ENCODE measurements at places on chromosomes 7 and 10.

DNA sequence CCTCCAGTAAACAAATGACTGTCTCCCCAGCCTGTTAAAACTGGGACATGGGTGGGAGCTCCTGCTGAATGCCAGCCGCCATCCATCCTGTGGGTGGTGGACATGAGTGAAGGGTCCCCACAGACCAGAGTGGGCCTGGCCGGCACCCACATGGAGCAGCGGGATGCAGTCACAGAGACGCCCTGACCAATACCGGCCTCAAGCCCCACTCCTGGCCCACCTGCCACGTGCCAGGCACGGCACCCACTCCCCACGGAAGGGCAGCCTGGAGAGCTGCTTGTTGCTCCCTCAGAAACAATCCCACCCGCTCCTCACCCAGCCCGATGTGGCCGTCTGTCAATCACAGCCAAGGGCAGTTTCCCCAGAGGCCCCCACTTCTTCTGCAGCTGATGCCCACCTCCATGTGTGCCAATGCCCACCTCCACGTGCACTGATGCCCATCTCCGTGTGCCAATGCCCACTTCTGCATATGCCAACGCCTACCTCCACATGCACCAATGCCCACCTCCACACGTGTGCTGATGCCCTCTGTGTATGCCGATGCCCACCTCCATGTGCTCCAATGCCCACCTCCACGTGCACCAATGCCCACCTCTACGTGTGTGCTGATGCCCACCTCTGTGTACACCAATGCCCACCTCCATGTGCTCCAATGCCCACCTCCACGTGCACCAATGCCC lies 42.8 kb upstream of the DNAAF5 start:
- DNase-seq, result no peak

DNA sequence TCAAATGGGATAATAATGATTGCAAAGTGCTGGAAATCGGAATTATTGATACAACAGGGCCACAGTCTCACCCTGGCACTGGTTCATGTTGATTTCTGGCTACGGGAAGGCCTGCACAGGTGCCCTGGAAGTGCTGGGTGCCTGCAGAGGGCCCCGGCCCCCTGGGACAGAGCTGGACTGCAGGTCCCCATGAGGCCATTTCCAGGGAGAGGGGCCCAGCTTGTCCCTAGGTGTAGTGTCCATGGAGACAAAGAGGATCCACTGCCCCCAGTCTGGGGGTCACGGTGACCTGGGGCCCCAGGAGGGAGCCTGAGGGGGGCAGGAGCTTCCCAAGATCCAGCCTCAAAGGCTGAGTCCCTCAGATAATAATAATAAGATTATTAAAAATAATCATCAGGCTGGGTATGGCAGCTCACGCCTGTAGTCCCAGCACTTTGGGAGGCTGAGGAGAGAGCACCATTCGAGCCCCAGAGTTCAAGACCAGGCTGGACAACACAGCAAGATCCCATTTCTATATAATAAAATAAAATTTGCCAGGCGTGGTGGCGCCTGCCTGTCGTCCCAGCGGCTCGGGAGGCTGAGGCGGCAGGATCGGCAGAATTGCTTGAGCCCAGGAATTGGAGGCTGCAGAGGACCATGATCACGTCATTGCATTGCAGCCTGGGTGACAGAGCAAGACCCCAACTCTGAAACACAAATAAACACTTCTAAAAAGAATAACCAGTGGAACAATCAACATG lies 98.1 kb downstream of the MICALL2 start:
- no peak for DNase-seq

GRCh38 chr10:111954386-111954785 lies 229.2 kb downstream of the GPAM start:
- no peak for DNase-seq

GRCh38 chr10:75836064-75836463 lies 404.6 kb downstream of the LRMDA start:
- no peak for DNase-seq

GRCh38 chr10:43383204-43383971 lies 12.0 kb downstream of the FXYD4 start:
- DNase-seq, result no peak

DNA sequence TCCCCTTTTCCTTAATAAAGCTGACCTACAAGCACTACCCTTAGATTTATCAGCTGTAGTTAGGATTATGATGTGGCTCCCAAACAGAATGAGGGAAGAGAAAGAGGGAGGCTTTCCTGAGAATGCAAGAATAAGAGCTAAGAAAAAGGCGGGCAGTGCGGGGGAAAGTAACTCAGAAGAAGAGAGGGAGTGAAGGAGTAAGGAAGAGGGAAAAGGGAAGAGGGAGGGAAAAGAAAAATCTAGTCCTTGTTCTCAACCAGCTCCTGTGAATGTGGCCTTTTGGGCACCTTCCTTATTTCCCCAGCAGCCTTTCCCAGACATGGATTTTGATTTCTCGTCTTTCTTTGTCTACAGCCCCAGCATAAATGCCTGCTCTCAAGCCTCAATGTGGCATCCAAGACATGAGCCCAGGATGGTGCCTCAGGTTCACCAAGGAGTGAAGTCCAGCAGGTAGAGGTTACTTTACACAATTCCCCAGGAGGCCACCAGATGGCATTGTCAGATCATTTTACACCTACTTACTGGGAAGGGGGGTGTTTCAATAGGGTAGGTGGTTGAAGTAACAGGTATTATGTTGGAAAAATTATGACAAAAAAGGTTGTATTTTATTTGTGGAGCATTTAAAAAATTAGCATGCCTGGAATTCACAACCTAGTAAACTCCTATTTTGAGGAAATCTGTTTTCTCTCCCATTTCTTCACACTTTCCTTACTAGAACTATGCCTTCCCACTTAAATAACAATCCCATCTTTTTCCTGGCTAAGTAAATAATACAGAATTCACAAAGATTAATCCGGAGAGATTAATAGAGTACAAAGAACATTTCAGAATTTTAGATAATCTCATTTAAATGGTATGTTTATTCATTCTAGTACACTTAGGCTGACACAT lies 106.5 kb downstream of the HTR7 start:
- peak; percentile 42 for DNase-seq

DNA sequence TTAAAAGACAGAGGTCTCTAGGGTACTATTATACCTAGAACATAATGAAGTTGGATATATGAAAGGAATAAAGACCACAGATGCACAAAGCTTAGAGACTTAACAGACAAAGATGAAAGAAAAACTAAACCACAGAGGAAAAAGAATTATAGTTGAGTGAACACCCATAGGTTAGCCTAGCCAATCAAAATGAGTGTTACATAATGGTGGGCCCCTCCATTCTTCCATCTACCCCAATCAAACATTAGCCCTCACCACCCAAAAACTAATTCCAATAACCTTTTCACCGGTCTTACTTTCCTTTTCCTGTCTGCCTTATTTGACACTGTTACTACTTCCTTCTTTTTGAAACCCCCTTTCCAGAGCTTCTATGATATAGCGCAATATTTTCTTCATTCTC lies 130.1 kb downstream of the ELMO1 start:
- DNase-seq, result peak; percentile 29

- DNase-seq, result no peak
Measured at GRCh38 chr7:17152721-17153120, 145.7 kb upstream of the AHR start.

DNA sequence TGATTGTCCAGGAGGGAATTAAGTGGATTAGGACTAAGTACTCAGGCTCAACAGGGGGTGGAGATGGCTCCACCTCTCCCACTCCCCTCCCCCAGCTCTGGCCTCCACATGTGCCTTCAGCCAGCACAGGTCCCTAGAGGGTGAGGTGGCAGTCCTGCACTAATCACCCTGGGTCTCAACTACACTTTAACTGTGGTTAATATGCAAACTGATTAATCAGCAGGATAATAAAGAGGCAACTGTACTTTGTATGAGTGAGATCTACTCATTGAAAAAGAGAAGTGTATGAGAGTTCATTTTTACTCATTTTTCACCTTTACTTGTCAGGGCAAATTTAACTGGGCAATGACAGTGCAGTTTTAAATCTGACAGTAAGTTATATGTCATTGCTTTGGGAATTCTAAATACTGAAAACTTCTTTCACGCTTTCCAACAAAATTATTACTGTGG lies 223.8 kb upstream of the CCDC6 start:
- no peak for DNase-seq

- DNase-seq, result peak; percentile 49
Measured at GRCh38 chr10:92590623-92591549, 2.0 kb upstream of the KIF11 start.

GRCh38 chr10:106089855-106090254 lies 1074.7 kb downstream of the SORCS1 start:
- no peak for DNase-seq

DNA sequence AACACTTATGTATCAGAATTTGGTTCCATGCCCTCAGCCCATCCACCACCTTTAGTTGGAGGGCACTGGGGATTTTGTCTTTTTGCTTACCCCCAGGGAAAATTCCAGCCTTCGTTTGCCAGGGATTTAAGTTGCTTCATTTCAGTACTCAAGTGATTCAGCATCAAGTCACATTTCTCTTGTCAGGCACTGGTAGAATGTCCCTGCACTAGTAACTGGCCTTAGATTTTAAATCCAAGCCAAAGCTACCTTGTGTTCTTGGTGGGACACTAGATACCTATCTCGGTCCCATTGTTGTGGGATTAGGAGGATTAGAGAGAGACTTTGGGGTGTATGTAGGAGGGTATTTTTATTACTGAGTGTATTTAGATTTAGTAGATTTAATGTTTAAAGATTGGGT lies 613.1 kb downstream of the SUGCT start:
- no peak for DNase-seq

- DNase-seq, result no peak
Measured at GRCh38 chr7:4631380-4632179, 50.5 kb upstream of the FOXK1 start.
